ENCODE measurements at places on chromosomes 2 and 18.

DNA sequence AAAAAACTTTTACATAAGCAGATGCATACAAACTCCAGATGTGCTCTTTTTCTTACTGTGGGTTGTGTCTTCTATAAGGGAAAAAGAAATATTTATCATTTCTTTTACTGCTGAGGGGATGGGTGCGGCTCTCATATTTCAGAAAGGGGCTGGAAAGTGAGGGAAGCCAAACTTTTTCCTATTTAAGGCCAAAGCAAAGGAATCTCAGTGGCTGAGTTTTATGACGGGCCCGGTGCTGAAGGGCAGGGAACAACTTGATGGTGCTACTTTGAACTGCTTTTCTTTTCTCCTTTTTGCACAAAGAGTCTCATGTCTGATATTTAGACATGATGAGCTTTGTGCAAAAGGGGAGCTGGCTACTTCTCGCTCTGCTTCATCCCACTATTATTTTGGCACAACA, at the start of gene COL3A1:
TSS of gene COL3A1 (plus strand) at position 210 of the 400 bp plus-strand sequence. CDS start at position 327, 117 bp downstream.
- no peak for DNase-seq

DNA sequence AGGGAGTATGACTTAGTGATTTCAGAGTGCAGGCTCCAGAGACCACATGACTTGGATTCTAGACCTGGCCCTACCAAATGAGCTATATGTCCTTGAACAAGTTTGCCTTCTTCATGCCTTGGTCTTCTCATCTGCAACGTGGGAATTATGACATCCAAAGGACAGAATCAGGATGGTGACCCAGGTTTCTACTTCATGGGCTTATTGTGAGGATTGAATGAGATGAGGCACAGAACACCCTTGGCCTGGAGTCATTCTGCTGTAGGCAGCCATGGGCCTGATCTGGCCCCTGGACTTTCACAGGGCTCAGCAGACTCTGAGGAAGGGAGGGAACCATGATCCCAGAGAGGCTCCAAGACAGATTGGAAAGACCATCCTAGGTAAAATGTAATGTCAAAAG, 85.6 kb upstream of the HAAO start:
- DNase-seq, result no peak

GRCh38 chr2:224440988-224441387, 39.1 kb upstream of the FAM124B start:
- DNase-seq, result no peak

DNA sequence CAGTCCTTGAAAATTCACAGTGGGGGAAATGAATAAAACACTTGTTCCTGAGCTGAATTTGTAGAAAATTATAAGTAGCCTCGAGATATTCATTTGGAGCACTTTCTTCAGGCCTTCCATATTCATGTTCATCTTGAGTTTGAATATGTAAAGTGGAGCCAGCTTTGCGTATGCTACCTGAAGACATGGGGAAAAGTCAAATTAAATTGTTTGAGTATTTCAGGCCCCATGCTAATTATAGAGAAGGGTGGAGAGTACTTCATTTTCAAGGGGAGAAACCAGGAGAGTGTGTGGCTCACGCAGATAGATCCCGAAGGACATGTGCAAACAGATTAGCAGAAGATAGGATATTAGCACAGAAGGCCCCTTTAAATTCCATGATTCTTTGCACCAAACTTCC, 7.7 kb downstream of the RPRM start:
- DNase-seq, result no peak

- DNase-seq, result no peak
Measured at GRCh38 chr18:77045677-77046076, 86.9 kb downstream of the MBP start.

DNA sequence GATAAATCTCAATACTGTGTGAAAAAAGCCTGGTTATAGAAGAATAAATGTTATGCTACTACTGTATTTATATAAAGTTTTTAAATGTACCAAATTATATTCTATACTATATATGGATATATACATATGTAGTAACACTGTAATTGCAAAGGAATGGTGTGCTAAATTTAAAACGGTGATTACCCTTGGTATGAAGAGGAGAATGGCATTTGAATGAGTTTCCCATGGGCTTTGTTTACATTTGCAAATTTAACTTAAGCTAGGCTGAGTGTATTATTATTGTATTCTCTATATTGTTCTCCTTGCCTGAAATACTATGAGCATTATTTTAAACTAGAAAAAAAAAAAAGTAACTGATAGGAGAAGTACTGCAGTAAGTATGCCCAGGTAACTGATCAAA, 4.7 kb upstream of the SP3 start:
- DNase-seq, result no peak

- DNase-seq, result no peak
Measured at GRCh38 chr2:98293030-98293429, 53.2 kb upstream of the CNGA3 start.

Data from stimulated activated CD4-positive, alpha-beta T cell treated with anti-CD3 and anti-CD28 coated beads, Interleukin-1b, Interleukin-23, amount 100 ng/mL, for 1 hour (primary cell).